ENCODE measurements at places on chromosomes 2 and 18.

- no peak for DNase-seq
These were observed 24.5 kb upstream of the INPP4A start for GRCh38 chr2:98419977-98420725.

DNA sequence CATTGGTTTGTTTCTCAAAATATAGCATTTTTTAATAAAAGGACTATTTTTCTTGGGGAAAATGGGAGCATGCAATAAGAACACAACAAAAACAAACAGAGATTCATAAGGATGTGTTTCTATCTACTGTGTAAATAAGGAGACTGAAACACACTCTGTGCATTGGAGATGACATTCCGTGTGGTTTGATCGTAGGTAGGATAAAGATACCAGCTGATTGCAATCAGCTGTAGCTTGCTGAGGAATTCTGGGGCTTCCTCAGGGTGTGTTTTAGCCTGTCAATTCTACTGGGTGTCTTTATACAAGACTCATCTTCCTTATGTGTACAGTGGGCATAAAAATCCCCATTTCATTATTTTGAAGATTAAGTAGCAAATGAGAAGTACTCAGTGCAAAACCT is 591.6 kb downstream of the DSC3 start:
- DNase-seq = no peak

GRCh38 chr18:32707586-32707985 is 65.2 kb downstream of the KLHL14 start:
- no peak for DNase-seq

GRCh38 chr2:238787501-238787900 is 60.4 kb upstream of the TWIST2 start:
- DNase-seq = peak; percentile 57

DNA sequence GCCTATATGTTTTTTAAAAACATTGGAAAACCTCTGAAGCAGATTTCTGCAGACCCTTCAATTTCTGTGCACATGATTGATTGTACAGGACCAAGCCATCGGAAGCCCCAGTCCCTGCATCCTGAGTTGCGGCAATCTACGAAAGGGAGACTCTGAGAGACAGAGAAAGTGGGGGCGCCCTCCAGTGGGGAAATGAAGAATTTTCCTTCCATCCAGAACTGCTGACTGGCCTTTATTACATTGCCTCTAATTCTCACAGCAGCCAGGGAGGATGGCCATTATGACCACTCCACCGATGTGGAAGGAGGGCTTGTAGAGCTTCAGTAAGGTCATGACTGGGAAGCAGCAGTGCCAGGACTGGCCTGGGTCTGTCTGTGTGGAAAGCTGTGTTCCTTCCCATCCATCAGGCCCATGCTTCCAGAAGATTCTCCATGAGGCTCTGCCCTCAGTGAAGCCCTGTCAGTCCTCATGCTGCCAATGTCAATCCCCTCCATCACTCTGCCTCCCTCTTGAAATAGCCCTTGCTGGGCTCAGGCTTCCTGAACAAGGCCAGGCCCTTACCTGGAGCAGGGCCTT is 20.0 kb upstream of the RESP18 start:
- DNase-seq = peak; percentile 72

- DNase-seq = no peak
These were observed 39.5 kb upstream of the ARL4C start for GRCh38 chr2:234536178-234536965.

DNA sequence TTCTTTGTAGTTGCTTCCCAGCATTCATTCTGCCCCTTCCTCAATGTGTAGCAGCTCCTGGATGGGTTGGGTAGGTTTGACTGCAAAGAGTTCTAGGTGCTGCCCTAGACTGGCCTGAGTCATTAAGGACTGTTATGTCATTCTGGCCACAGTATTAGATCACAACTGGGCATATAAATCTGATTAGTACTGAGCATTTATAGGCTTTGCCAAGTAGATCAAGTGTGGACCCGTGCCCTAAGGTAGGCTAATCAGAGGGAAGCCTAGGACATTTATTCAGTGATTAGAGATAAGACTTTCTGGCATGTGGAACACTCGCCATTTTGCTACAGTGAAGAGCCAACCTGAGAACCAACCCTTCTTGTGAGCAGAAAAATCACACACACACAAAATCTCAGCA is 2.7 kb downstream of the KATNAL2 start:
- DNase-seq = no peak

DNA sequence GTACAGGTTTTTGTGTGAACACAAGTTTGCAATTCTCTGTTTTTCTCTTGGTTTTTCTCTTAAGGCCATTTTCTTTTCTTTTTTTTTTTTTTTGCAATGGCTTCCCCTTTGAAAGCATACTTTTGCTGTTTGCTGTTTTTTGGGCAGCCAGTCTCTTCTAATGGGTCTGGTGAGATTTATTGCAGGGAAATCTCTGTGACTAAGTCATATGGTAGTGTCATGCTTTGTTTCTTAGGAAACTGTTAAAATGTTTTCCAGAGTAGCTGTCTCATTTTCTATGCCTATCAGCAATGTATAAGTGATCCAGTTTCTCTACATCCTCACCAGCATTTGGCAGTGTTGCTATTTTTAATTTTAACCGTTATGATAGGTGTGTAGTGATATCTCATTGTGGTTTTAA is 27.9 kb upstream of the CDCA7 start:
- peak; percentile 27 for DNase-seq

DNA sequence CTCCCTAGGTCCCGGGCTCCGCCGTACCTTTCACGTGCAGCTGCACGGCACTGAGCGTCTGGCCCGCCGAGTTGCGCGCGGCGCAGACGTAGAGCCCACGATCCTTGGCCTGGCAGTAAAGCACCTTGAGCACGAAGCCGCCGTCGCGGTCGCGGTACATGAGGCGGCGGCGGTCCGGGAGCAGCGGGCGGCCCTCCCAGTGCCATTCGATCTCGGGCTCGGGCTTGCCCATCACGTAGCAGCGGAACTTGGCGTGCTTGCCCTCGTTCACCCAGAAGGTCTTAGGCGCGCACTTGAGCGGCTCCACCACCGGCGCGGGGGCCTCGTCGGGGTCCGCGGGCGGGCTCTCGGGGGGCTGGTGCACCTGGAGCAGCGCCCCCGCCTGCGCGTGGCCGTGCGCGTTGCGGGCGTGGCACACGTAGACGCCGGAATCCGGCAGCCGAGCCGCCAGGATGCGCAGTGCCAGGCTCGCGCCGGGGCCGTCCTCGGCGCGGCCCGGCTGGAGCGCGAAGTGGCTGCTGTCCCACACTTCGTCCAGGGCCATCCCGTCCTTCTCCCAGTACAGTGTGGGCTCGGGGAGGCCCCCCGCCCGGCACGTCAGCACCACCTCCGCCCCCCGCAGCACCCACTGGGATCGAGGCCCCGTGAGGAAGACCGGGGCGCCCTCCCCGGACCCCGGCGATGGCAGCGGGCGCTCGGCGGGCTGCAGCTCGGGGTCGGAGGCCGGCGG is 980 bp downstream of the OBSL1 start:
- peak; percentile 26 for DNase-seq

- no peak for DNase-seq
These were observed 88.0 kb downstream of the ZFP36L2 start for GRCh38 chr2:43138441-43138840.

- no peak for DNase-seq
These were observed 701.5 kb downstream of the BCL11A start for GRCh38 chr2:59851836-59852475.

GRCh38 chr18:54392543-54393023 is 34.9 kb downstream of the C18orf54 start:
- DNase-seq = peak; percentile 64

- no peak for DNase-seq
These were observed 202.1 kb upstream of the TNP1 start for GRCh38 chr2:217061916-217062505.

GRCh38 chr2:50438259-50438658 is 593.7 kb downstream of the NRXN1 start:
- no peak for DNase-seq

- DNase-seq = peak; percentile 89
These were observed 367.4 kb downstream of the NCKAP5 start for GRCh38 chr2:133200684-133201421.

DNA sequence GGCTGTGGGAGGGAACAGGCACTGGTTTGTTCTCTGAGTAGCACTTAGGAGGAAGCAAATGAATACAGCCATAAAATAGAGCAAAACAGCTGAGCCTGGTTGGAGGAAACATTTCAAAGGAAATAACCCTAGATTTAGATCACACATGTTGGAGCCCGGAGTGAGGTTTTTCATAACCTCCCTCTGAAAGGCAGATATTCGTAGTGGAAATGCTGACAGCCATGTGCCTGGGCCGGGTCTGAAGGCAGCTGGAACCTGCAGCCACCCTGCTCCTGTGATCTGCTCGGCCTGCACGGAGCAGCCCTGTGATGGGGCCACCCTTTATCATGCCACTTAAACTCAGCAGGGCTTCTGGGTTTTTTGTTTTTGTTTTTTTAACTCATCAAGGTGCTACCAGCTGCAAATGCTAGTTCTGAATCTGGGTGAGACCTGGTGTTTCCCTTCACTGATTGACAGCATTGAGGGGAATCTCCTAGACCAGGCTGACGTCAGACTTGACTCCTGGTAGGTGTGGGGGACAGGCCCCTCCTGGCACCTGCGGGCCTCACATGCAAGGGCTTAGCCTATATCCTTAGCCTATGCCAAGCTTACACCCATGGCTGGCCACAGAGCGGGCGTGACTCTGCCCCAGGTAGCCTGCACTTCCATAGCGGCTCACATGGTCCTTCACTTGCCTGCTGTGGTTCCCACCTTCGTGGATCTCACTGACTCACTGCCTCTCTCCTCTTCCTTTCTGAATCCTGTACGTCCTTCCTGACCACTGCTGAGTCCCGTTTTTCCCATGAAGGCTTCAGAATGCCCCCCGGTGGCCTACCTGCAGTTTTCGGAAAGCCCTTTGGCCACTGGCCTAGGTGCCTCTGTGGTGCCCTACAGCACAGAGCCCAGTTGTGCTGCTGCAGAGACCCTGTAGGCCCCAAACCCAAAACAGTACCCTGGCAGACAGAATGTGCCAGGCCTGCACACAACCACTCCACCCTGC is 217.3 kb downstream of the SEPTIN10 start:
- DNase-seq = no peak

- DNase-seq = no peak
These were observed 113.7 kb downstream of the SATB2 start for GRCh38 chr2:199344012-199344411.

GRCh38 chr2:204432196-204432595 is 113.1 kb upstream of the PARD3B start:
- no peak for DNase-seq

DNA sequence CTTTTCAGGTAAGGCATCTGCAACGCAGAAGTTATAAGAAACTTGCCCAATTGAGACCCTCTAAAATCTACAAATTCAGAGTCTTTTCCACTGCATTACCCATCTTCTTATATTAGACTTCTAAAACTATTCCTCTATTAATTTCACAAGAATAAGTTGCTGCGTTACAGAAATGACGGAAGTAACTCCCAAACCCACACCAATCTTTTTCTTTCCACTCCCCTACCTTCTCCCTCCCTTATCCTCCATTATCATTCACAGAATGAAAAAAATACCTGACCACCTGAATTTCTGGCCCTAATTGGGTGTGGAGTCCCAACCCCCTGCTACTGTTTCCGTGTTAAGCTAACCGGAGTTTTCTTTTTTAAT is 689 bp downstream of the RPRD1A start:
- no peak for DNase-seq

DNA sequence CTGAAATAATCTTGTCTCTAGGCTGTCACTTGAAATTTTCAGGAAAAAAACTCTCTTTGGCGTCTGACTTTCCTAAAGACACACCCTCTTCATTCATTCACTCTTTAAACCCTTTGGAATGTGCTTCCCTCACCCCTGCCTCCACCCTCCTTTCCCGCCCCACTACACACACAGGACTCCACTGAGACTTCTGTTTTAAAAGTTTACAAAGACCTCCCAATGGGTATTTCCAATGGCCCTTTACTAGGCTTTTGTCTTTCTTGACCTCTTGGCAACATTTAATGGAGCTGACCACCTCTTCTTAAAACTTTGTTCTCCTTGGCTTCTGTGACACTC is 96.1 kb downstream of the RBMS1 start:
- peak; percentile 64 for DNase-seq

DNA sequence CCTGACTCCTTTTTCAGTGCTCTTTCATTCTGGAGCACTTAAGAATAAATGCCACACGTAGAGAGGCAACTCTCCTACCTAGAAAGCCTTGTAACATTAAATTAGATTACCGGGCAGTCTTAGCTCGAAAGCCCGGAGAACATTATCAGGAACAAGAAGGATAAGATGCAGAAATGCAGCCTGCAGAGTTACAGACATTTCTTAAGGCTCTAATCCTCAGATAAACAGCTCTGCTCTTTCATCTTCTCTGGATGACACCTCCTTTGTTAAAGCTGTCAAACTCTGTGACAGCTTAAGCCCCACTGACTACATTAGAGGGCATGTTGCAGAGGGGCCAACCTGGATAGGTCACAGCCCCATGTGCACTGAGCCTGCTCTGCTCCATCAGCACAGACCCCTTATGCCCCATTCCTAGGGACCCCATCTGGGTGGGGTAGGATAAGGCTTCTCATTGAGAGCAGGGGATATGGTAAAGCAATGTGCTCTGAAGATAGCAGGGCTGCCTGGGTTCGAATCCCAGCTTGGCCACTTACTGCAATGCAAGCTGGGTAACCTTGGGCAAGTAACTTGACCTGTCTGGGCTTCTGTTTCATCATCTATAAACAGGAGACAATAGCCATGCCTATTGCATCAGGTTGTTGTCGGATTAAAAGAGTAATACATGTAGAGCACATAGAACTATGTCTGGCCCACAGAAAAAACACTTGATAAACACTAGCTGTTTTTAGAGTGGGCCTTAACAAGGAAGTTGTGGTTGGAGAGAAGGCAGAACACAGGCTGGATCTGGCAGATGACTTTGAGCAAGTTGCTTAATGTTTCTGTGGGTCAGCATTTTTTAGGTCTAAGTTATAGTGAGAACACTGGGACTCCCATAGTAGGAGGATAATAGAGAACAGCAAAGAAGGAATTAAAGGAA is 111.4 kb downstream of the THNSL2 start:
- DNase-seq = no peak

- DNase-seq = no peak
These were observed 15.3 kb upstream of the PXDN start for GRCh38 chr2:1759611-1759930.

Data from fibroblast of skin of right quadriceps (primary cell).